RCC 7860 (cell line): ENCODE measurements at places on chromosomes 5 and 9.

DNA sequence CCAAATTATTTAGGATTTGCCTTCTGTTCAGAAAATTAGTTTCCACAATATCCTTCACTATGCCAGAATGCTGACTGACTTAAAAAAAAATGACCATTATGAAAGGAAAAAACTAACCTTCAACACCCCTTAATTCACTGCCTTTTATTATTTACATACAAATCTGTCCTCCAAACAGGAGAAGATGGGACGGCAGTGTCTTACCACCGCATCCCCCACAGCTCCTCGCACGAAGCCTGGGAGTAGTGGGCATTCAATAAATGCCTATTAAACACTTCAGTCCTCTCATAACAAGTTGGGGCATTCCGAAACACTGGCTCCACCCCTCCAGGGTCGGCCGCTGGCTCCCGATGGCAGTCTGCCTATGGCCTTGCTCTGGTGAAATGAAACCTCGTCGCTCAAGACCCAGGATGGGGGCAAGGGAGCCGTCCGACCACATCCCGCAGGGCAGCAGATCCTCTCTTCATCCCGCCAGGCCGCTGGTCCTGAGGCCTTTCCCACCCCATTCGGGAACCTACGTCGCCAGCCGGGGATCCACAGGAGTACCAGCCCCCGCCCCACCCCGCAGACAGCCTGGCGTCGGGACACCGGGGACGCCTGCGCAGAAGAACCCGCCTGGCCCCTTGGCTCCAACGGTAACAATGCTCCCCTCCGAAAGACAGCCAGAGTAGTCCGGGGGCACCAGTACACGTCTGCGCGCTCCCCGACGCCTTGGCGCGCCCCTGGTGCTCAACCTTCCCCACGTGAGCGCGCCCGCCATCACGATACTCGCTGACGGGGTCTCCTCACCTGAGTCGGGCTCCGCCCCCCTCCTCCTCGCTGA is 613 bp downstream of the ZBTB5 start:
- DNase-seq, result peak; percentile 39

- no peak for DNase-seq
Observed at GRCh38 chr5:173786286-173787187, 101.6 kb upstream of the CPEB4 start.

GRCh38 chr9:117916291-117916690 is 212.1 kb downstream of the TLR4 start:
- no peak for DNase-seq

- DNase-seq, result no peak
Observed at GRCh38 chr9:134678666-134679443, 37.3 kb downstream of the COL5A1 start.

- DNase-seq, result peak; percentile 20
Observed at GRCh38 chr9:130870491-130871381, 25.9 kb downstream of the QRFP start.

GRCh38 chr9:91422758-91423711 is 597 bp downstream of the NFIL3 start:
- peak; percentile 63 for DNase-seq

DNA sequence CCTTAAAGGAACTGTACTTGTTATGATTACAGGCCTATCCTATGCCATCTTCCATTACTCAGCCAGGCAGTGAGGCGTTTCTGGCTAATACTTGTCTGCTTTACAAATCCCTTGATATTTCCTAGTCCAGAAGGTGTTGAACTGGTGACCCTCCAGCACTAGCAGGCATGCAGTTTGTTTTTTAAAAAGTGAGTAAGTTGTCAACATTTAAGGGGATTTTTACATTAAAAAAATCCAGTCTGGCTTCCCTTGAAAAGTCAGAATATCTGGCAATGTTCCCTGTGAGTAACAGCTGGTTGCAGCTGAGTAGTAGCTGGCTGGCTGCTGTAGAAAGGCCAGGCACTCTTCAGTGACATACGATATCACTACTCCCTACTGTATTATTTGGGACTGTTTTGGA is 21.8 kb downstream of the GRIN3A start:
- no peak for DNase-seq

DNA sequence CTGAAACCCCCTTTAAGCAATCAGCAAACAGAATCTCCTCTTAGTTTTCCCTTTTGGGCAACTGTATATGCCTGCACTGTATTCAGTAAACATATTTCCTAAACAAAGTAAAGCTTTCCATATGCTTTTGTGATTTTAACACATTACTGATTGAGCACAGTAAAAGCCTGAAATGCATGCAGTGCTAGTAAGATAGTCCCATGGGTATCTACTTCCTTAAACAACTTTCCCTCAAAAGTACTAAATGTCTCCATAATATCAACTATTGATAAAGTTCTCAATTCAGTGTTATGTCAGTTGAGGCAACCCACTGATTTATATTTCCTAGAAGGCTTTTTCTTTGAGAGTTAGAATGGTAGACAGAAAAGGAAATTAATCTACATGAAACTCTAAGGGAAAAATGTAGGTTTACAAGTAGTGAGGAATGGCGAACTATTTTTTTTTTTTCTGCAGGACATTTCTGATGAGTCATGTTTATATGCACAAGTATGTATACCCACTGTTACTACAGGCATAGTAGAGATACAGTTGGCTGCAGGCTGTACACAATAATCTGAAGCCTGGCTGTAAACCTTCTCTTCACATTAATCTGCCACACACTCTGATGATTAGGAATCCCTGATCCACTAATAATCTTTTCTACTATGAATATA is 31.2 kb upstream of the CEP120 start:
- DNase-seq, result no peak

DNA sequence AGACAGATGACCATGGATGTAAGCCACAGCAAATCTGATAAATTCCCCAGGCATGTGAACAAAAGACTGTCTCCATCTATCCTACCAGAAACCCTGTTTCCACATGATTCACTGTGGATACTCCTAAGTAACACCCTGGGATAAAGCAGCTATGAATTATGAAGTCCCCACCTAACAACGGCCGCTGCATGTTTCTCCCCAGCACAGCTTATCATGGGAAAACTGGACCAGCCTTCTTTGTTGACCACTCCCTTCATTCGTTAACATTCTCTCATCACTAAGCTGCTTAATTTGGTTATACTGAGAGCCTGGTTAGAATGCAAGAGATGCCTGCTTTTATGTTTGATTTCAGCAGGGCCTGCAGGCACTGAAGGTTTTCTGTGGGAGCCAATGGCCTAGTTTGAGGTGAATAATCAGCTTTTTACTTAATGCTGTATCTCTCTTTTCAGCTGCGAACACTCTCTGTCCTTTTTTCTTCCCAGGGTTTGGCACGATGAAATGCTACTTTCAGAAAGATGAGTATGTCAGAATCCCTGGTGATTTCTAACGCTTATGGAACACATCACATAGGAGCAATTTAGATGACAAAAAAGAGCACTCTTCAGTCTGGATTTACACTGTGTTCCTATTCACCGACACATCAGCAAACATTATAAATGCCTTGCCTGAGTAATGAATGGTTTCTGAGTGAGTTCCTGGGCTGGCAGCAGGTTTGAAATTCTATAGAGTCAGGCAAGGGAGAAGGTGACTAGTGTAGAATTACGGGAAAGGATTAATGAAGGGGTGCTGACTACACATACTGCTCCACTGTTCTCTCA is 318.4 kb upstream of the ZNF608 start:
- no peak for DNase-seq

- DNase-seq, result peak; percentile 56
Observed at GRCh38 chr9:14309403-14309802, 4.5 kb downstream of the NFIB start.

GRCh38 chr9:124045076-124045829 is 33.7 kb downstream of the LHX2 start:
- DNase-seq, result no peak

GRCh38 chr9:127005770-127006314 is 91.3 kb downstream of the RALGPS1 start:
- DNase-seq, result no peak

DNA sequence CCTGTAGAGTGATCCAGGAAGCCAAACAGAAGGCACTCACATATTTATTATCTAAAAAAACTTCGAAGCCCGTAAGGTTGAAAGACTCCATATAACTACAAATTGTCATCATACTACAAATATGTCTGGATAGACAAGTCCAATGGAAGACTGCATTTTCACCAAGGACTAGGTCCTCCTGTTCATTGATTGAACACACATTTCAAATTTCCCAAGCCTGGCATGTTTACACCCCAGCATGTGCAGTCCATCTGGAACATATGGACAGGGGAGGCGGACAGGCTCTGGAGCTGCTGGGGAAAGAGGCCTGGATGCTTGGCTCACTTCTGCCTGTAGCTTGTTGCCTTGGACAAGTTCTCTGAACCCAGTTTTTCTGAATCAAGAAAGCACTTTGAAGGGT is 378.7 kb downstream of the ENC1 start:
- no peak for DNase-seq

- DNase-seq, result peak; percentile 22
Observed at GRCh38 chr5:111792471-111793058, 35.6 kb upstream of the NREP start.

GRCh38 chr5:97193355-97193688 is 10.3 kb upstream of the RIOK2 start:
- no peak for DNase-seq

DNA sequence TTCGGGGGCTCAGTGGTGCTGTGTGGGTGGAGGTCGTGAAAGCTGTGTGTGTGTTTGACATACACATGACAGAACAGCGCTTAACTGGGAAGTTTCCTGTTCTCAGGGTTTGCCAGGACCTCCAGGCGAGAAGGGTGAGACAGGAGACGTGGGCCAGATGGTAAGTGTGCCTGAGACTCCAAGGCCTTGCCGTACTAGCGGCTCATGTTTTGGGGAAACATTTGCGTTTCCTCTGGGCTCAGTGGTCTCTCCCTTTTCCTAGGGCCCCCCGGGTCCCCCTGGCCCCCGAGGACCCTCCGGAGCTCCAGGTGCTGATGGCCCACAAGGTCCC is 68.3 kb upstream of the FCN2 start:
- DNase-seq, result no peak

DNA sequence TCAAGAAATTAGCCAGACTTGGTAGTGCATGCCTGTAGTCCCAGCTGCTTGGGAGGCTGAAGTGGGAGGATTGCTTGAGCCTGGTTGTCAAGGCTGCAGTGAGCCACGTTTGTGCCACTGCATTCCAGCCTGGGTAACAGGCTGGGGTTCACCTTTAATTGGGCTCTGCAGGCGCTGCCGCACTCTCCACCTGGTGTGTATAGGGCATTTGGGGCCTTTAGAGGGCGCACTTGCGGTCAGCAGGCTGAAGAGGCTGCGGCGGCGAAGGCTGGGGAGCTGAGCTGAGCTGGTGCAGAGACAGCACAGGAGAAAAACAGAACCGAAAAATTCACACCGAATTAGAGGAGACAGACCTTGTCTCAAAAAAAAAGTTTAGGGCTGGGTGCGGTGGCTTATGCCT is 31.2 kb downstream of the CDK7 start:
- DNase-seq, result no peak

DNA sequence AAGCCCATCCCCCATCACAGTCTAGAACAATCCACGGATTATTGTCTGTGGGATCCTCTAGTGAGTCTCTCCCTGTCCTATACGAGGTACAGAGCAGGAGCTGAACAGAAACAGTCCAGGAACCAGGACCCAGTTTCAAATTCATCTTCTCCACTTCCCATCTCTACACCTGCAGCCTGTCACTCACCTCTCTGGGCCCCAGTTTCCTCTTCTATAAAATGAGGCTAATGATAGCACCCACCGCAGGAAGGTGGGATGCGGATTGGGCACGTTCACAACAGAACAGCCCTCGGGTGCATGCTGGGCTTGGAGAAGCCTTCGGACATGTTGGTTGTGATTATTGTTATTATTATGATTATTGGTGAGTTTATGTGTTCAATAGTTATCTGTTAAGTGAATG is 78.5 kb downstream of the ANKRD33B start:
- no peak for DNase-seq

- no peak for DNase-seq
Observed at GRCh38 chr5:178546675-178547033, 43.5 kb downstream of the COL23A1 start.

DNA sequence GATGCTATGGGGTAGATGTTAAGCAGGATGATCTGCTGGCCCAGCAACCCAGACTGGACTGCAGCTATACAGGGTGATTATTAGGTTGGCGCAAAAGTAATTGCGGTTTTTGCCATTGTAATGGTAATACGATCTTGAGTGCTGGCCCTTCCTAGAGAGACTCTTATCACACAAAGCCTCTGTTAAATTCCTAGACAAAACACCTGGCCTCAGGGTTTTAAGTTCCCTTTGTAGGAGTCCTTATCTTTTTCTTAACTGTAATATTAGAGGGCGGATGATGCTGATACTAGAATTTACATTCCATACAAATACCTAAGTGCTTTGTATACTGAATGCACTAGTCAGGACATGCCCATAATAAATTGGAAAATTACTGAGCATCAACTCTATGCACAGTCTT is 222.2 kb downstream of the NDUFS4 start:
- no peak for DNase-seq

GRCh38 chr9:4465910-4466309 is 24.4 kb upstream of the SLC1A1 start:
- DNase-seq, result no peak

GRCh38 chr5:137621861-137622823 is 113.7 kb downstream of the KLHL3 start:
- no peak for DNase-seq

- no peak for DNase-seq
Observed at GRCh38 chr5:114782869-114783268, 386.8 kb downstream of the TRIM36 start.

DNA sequence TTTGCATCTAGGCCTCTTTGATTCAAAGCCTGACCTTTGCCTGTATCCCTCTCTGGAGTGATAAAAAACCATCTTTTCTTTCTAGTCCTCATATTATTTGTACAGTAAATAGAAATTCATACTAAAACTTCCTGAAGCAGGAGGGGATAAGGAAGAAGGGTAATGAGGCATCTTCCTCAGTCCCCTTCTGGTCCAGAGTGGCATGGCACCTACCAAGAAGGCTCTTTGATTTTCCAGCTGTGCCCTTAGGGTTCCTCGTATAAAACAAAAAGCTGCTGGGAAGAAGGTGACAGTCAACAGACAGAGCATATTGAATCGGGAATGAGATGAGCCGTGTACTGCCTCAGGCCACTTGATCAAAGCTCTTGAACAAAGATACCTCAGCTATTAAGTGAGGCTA is 71.9 kb upstream of the SPDL1 start:
- no peak for DNase-seq

GRCh38 chr9:77099388-77099787 is 77.9 kb upstream of the VPS13A start:
- no peak for DNase-seq

DNA sequence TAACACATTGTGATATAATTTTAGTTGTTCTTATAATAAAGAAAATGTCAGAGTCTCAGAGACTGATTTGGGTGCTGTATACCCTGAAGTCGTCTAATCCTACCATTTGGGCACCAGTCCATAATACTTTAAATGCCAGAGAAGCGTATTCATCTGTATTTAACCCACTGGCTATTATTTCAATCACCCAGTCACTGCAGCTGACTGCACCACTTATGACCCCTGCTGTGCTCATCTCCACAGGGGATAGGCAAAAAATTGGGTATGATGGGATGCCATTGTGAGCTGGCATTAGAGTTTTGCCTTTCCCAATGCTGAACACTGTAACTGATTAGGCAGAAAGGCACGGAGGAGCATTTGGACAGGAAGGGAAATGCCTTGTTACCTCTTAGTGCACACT is 599.7 kb downstream of the CAAP1 start:
- peak; percentile 98 for DNase-seq
